ENCODE measurements at places on chromosomes 4 and X.

DNA sequence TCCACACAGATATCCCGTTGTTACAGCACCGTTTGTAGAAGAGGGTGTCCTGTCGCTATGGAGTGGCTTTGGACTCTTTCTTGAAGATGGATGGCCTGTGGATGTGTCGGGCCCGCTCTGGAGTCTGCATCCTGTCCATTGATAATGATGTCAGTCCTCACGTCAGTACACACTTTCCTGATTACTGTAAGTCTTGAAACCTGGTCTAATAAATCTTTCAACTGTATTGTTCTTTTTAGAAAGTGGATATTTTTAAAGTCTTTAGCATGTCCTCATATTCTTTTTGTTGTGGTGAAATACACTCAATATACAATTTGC lies 14.9 kb downstream of the MSANTD1 start:
- no peak for DNase-seq

DNA sequence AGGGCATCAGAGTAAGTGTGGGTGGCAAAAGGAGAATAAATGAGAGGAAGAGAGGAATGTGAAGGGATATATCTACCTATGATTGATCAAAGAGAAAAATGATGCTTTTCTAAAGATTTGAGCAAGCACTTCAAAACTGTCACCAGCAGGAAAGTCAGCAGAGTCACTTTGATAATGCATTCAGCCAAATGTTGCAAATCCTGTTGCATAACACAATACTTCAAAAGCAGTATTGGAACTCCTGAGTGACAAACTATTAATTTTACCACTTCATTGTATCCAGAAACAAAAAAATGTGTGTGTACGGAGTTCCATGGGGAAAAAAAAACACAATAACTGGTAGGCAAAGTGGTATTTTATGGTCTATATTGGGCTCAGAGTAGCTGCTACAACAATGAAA lies 160.3 kb downstream of the EMCN start:
- DNase-seq: no peak

GRCh38 chr4:931194-931959 lies 739 bp downstream of the GAK start:
- no peak for DNase-seq

- no peak for DNase-seq
Observed at GRCh38 chr4:152659806-152660205, 20.0 kb downstream of the TMEM154 start.

- DNase-seq: no peak
Observed at GRCh38 chr4:170581322-170581721, 491.6 kb upstream of the AADAT start.

- DNase-seq: no peak
Observed at GRCh38 chrX:9876201-9876600, 90.0 kb downstream of the SHROOM2 start.

DNA sequence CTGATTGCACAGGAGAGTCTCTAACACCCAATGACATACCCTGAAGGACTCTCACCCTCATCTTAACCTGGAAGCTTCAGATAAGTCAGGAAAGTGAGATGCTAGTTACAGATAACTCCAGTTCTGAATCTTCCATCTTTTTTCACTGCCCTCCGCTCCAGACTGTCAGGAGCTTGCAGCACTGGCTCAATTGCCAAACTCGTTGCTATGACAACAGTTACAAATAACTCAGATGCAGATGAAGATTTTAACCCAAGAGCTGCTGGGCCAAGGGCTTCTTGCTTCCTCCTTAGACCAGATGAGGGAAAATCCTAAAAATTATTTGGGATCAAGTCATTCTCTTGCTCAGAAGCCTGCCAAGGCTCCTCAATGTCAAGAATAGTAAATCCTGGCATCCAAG lies 109.1 kb upstream of the HUWE1 start:
- no peak for DNase-seq

GRCh38 chrX:49877397-49878101 lies 1.7 kb upstream of the USP27X start:
- DNase-seq: no peak

GRCh38 chr4:118331352-118331751 lies 21.5 kb downstream of the PRSS12 start:
- DNase-seq: no peak

DNA sequence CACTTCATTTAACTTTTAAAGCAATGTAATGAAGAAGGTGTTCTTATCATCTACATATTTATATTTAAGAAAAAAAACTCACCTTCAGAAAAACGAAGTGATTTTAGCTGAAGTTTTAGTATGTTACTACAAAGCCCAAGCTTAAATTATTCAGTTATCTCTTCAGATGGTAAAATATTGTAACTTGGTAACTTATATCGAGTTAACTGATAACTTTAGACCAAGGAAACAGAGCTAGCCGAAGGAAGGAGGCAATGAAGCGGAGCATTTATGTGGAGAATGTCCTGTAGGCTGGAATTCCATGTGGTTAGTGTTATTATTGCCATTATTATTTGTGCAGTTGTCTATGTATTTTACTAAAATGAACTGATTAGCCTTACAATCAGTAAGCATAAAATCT lies 1102.1 kb upstream of the LCORL start:
- no peak for DNase-seq

- DNase-seq: no peak
Observed at GRCh38 chr4:100422894-100423293, 94.9 kb downstream of the EMCN start.

GRCh38 chr4:184921456-184921855 lies 95.7 kb upstream of the ACSL1 start:
- DNase-seq: no peak

GRCh38 chr4:86891762-86892635 lies at the start of gene C4orf36:
Gene C4orf36, minus strand, starts transcription at chr4:86892422. Its CDS starts 902 bp downstream, at chr4:86891520.
- DNase-seq: peak; percentile 63

- no peak for DNase-seq
Observed at GRCh38 chr4:47667552-47667951, 170.3 kb downstream of the CORIN start.

DNA sequence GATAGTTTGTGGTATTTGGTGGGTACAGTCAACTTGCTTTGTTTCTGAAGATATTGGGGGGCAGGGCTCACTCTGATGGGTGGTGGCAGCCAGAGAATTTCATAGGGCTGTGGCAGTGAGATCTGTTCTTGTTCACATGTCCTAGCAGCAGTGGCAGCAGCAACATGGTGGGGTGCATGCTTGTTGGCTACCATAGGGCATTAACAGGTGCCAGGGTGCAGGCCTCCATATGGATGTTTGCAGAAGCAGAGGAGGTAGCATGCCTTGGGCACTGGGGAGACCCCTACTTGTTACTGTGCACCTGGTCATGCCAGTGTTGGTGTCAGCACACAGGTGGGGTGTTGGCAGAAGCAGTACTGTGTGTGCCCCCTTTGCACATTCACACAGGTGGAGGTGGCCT lies 96.3 kb upstream of the ZC4H2 start:
- DNase-seq: no peak

DNA sequence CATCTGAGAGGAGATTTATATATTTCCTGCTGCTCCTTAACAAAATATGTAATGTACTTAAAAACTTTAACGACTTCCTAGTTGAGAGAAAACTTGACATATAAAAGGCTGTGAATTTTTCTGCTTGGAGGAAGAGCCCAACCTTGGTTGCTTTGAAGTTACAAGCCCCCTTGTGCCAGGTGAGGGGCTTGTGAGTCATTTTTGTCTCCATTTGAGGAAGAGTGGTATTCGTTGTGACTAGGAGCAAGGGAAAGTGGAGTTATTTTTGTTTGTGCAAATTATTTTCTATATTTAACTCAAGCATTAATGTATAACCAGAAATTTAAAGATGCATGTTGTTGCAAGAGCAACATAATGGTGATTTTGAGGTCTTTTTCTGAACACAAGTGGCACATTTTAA lies 99.0 kb upstream of the DDX3X start:
- DNase-seq: no peak

DNA sequence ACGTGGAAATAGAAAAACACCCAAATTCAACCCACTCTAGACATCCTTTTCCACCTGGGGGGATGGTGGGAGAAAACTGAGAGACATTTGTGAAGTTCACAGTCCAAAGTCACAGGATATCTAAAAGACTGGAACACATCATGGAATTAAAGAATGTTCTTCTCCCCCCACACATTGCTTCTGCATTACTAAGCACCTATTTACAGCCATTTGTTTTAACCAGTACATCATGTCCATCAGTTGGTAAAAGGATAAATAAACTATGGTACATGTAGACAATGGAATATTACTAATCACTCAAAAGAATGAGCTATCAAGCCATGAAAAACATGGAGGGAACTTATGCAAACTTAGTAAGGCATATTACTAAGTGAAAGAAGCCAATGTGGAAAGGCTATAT lies 185.5 kb upstream of the ANXA10 start:
- no peak for DNase-seq

- no peak for DNase-seq
Observed at GRCh38 chrX:148536961-148537360, 36.5 kb downstream of the AFF2 start.

DNA sequence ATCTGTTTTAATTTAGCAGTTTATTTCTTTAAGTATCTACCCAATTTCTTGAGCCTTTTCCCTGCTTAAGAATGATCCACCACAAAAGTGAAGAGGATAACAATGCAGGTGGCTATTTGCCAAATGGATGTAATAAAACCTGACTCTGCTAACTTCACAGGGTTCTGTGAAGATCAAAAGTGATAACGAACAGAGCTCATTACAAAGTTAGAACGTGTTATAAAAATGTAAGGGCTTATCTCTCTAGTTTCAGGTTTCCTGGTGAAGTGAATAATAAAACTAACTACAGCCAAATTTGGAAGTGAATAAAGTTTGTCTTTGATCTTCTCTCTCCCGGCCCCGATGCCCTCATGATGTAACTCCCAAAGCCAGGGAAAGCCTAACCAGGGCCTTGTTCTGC lies 497.9 kb downstream of the SMARCA1 start:
- no peak for DNase-seq

GRCh38 chr4:39305912-39306677 lies 60.1 kb downstream of the RFC1 start:
- DNase-seq: peak; percentile 60

DNA sequence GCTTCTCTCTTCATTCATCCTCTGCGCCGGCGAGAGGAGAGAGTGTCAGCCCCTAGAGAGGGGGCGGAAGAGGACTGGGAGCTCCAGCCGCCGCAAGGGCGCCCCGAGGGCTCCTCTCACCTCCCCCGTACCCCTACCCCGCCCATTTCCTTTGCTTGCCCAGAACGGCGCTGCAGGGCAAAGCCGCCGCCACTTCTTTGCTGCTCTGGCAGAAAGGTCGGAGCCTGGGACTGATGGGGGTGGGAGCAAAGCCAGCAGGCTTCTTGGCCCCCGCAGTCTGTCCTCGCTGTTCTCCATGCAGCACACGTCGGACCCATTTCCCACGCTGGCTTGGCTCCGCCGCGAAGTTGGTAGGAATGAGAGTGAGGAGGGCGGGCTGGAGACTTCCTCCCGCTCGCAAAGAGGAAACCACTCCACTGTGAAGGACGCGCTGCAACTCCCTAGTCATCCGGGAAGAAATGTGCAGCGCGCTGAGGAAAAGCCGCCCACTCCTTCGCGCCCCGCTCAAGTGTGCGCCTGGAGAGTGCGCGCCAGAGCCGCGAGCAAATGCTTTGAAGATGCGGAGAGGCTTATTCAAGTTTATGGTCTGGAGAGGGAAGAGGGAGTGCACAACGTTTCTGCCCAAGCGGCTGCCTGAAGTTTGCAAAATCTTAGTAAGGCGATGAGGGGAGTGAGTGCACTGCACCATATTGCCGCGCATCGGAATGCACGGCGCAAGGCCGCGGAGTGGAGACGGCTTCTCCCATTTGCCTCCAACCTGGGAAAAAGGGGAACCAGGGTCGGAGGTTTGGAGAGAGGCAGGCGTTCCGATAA lies 2.8 kb upstream of the PCDH7 start:
- DNase-seq: peak; percentile 61

GRCh38 chrX:131271274-131271673 lies 17.8 kb downstream of the IGSF1 start:
- no peak for DNase-seq

DNA sequence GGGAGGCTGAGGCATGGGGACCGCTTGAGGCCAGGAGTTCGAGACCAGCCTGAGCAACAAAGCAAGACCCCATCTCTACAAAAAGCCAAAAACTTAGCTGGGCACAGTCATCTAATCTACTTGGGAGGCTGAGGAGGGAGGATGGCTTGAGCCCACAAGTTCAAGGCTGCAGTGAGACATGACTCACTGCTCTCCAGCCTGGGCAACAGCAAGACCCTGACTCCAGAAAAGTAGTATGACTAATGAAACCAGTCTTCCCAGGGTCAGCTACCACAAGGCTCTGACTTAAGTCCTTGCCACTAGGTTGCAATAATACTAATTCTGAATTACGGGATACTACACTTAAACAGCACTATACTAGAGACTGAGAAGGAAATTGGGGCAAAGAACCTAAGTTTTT lies 33.1 kb downstream of the ERVMER34-1 start:
- no peak for DNase-seq

GRCh38 chr4:7041801-7042502 lies 1.2 kb upstream of the TADA2B start:
- DNase-seq: peak; percentile 83

DNA sequence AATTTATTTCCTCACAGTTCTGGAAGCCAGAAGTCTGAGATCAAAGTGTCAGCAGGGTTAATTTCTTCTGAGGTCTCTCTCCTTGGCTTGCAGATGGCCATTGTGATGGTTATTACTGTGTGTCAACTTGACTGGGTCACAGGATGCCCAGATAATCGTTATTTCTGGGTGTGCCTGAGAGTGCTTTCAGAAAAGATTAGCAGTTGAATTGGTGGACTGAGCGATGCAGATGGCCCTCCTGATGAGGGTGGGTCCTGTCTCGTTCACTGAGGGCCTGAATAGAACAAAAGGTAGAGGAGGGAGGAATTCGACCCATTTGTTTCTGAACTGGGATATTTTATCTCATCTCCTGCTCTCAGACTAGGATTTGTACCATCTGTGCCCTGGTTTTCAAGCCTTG lies 15.7 kb downstream of the SMIM43 start:
- no peak for DNase-seq

GRCh38 chrX:129772796-129773431 lies 6.8 kb upstream of the SASH3 start:
- DNase-seq: peak; percentile 51
